ENCODE measurements at places on chromosomes 5 and 9. TPM values are rescaled to one million over a fixed set of nuclear protein-coding genes. Genes with fewer than 3 reads are reported as not detected.

GRCh38 chr9:1055166-1055565 is 5.0 kb downstream of the DMRT2 start:
- DNase-seq: no peak

- DNase-seq: no peak
Observed at GRCh38 chr5:151214614-151215545, 9.0 kb downstream of the CCDC69 start.

DNA sequence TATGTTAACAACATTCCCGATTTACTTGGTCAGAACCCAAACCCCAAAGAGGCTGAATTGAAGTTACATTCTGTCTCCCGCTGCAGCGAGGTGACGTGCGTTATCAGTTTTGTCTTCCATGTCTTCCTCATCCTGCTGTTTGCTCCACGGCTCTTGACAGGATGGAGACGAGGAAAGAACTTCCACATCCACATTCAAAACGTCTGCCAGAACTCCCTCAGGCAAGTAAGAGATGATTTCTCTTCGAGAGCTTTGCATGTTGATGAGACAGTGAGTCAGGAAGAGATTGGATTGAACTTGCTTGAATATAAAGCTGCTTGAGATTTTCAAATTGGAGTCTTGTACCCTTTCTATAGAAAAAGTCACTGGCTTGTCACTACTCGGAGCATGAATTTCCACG is 242.6 kb downstream of the AUH start:
- no peak for DNase-seq

DNA sequence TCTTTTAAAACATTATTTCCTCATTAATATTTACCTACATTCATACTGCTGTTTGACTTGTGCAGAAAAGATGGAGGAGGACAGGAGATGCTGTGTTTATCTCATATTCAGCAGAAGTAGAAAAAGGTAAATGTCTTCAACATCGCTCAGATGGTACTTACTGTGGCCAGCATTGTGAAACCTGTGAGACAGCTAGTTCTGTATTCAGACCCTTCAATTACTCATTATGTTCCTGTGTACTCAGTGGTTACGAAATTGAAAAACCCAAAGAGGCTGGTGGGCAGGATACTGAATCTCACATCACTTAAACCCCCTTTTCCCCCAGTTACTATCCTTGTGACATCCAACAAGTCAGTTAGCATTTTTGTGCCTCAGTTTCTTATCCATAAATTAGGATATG is 216.0 kb downstream of the KDM4C start:
- no peak for DNase-seq

DNA sequence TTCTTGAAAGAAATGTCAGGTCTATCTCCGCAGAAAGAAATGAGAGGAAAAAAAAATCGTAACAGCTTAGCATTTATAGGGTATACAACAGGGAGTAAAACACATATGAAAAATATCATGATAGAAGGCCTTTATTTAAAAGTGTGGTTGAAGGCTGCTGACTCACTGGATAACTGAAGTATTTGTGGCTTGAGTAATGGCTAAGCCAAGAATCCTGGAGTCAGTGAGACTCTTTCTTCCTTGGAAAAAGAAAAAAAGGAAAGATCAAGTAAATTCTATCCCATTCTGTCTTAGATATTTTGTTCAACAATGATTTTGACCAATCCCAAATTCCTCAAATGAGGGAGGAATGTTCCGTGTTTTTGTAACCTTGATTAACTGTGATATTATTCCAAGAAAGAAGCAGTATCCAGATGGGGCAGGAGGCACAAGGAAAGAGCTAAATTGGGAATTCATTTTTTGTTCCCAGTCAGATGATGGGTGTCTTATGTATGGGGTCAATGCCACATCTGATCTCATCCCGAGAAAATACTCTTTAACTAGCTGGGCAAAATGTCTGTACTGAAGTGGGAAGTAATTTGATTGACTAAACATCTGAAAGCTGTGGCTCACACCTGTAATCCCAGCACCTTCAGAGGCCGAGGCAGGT is 64.3 kb upstream of the MYO10 start:
- DNase-seq: no peak

GRCh38 chr5:159874263-159874662 is 42.0 kb upstream of the ADRA1B start:
- no peak for DNase-seq

DNA sequence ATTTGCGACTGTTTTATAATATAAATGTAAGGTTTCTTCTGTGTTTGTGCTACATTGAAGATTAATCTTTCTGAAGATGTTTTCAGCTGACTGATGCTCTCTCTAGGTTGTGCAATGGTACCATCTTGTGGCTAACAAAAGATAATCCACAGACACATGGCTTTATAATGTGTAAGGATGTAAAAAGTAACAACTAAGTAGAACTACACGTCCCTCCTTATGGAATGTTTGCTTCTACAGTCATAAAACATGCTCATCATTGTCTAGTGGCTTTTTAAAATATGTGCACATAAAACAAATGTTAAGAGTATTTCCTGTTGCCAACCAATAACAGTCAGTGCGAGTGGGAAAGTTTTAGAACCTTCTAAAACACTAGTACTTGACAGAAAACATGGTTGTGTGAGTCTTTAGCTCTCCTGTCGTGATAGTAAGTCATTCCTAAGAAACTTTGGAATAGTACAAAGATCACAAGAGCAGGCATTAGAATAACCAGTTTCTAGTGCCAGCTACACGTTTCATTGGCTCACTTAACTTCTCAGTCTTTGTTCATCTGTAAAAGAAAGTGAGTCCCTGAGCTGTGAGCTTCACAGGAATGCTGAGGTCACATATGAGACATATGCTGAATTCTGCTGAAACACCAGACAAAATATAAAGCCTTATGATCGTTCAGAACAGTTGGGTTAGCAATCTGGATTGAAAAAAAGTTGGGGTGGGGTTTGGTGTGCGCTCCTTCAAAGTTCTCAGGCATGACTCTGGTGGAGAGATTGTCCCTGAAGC is 75.7 kb upstream of the GLIS3 start:
- no peak for DNase-seq

DNA sequence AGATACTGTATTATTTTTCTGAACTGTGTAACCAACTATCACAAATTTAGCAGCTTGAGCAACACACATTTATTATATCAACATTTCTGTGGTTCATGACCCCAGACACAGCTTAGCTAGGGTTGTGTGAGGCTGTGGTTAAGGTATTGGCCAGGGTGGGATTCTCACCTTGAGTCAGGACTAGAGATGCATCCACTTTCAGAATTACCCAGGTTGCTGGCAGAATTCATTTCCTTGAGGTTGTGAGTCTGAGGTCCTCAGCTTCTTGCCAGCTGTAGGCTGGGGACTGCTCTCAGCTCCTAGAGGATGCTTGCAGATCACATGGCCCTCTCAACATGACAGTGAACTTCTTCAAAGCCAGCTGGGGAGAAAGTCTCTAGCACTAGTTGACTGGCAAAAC is 122.5 kb upstream of the RASGRF2 start:
- DNase-seq: no peak

GRCh38 chr9:127654619-127655018 is 42.5 kb downstream of the STXBP1 start:
- no peak for DNase-seq

GRCh38 chr9:98315551-98316060 is 60.2 kb upstream of the TBC1D2 start:
- peak; percentile 21 for DNase-seq

GRCh38 chr9:122832194-122832593 is 3.8 kb upstream of the PDCL start:
- no peak for DNase-seq

DNA sequence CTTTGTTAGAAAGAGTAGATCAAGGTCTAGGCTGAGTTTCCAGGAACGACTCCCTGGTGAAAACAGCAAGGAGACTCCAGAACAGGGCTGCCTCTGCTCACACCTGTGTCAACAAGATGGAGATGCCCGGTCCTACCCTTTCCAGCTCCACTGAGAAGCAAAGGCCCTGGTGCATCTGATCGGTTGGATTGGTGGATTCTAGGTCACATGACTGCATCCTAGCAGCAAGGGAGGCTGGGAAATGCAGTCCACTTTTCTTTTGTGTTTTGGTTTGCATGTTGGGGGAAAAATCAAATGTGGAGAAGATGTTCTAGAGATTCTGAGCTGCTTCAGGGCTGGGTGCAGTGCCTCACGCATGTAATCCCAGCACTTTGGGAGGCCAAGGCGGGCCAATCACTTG is 82.0 kb upstream of the TRIO start:
- no peak for DNase-seq

GRCh38 chr5:1134478-1134877 is 22.6 kb upstream of the SLC12A7 start:
- DNase-seq: no peak

DNA sequence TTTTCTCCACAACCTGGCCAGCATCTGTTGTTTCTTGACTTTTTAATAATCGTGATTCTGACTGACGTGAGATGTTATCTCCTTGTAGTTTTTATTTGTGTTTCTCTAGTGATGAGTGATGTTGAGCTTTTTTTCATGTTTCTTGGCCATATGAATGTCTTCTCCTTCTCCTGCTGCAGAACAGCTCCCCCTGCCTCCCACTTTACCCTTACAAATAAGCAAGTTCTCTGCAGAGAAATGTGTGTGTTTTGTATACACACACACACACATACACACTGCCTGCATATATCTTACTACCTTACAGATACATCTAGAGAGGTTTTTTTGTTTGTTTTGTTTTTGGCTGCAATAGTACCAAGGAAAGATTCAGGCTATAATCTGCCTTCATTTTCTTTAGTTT is 88.7 kb upstream of the PHF24 start:
- DNase-seq: no peak

DNA sequence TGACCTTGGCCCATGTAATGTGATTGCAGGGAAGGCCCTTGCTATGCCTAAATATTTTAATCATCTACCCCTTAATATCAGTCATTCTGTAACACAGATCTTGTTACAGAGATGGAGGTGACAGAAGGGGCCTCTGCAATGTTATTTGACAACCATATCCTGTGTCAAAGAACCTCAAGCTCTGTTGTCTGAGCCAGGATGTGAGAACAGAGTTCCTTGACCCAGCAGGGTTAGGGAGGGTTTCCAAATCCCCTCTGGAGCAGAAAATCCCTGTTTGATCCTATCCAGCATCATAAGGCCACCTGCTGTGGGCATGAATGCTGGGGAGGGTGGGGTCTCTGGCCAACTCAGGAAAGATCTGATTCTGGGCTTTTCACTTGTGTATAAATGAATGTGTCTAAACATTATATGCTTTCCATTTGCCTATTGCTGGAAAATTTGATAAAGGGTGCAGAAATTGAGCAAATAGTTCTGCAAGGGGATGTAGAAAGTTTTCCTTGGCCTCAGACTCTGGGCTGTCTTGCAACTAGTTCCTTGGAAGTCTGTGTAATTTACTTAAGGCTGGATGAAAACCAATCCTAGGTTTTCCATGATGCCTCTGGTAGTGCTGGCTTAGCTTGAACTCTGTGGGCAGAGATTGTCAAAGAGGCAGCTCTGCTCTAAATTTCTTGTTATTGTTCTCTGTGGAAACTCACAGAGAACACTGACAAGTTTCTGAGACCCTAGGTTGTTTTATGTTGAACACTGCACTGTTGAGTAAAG is 71.0 kb downstream of the PGM5 start:
- DNase-seq: no peak

DNA sequence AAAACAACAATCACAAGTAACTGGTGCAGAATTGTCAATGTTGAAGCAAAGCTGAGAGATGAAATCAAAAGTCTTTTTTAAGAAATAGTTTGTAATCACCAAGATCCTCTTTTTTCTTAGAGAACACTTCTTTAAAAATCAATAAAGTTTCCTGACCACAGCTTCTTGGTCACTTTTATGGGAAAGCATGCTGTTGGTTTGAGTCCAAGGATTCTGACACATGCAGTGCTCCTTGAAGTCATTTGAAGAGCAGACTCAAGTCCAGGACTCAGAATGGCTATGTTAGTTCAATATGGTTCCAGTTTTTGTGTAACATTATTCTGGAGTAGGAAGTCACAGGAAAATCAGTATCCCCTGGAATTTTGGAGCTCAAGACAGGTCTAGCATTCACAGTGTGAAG is 480.6 kb downstream of the NR2F1-AS1 start:
- DNase-seq: no peak

The ELOVL7 gene
- total RNA-seq: 0.78 TPM

The PKD2L2 gene
- 4.8 TPM for total RNA-seq

The CCDC192 gene
- not detected for total RNA-seq

The SEC61B gene
- 29.2 TPM for total RNA-seq

The FCN1 gene
- total RNA-seq: 2.5 TPM

The CLIC3 gene
- total RNA-seq: not detected

The DBN1 gene
- 16.3 TPM for total RNA-seq

The C1QTNF3 gene
- 0.33 TPM for total RNA-seq

Measured in gastrocnemius medialis (tissue), 4 donors.